ENCODE measurements at places on chromosomes 7 and 10.

- DNase-seq = no peak
These were observed 5.0 kb upstream of the PAXIP1 start for GRCh38 chr7:155007947-155008346.

DNA sequence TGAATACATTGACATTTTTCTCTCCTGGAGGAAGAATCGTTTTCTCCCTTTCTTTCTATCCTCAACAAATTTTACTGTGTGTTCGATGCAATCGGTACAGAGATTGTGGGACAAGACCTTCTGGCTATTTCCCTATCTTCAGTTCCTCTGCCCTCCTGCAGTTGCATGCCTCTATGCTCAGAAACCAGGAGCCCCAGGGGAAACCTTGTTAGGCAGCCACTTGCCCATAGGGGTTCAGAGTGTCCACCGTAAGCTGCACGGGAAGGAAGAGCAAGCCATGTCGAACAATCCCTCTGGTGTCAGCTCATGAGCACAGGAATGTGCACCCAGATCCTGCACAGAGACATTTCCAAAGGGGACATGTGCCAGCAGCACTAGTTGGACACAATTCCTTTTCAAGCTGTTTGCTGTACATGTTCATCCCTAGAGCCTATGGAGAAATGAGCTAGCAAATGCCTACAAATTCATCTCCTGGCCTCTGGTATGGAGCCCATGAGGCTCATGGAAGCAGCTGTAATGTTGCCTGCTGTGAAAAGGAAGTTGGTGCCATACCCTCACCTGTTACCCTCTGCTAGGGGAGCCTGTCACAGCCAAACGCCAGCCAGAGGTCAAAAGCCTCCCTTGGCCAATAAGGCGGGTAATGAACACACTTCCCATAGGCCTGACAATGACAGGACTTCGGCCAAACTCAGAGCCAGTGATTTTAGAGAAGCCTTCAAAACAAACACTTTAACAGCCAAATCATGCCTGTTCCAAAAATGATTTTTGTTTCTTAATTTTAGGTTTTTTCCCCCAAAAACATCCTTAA is 35.9 kb upstream of the ASAH2 start:
- DNase-seq = no peak

GRCh38 chr7:91517201-91517785 is 253.1 kb downstream of the FZD1 start:
- DNase-seq = no peak

GRCh38 chr7:82419200-82419599 is 24.4 kb downstream of the CACNA2D1 start:
- DNase-seq = no peak

DNA sequence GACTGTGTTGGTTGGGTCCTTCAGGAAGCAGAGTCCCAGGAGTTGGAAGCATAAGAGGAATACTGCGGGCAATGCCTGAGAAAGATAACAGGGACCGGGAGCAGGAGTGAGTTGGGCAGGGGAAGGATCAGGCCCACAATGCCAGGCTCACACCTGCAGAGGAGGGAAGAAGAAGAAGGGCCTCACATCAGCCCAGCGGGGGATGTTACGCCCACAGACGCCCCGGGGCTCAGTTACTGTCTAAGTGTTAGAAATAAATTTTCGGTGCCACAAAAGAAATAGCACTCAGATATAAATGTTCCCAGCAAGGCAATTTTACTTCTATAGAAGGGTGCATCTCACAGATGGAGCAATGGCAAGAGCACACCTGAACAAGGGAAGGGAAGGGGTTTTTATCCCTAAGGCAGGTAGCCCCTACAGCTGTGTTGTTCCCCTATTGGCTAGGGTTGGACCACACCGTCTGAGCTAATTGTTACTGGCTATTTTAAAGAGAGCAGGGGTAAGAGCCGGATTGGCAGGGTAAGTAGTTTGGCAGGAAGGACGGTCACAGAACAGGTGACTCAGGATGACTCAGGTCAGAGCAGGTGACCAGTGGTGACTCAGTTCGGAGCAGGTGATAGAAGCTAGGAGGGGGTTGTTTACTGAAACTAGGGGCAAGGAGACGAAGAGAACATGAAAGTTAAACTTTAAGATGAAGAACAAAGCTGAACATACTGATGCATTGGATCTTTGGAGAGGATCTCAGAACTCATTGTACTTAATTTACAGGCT is at the start of gene NOS3:
NOS3 (plus strand) TSS at position 602 of the 771 bp plus-strand sequence. CDS start 2,787 bp downstream, outside the sequence.
- peak; percentile 24 for DNase-seq

DNA sequence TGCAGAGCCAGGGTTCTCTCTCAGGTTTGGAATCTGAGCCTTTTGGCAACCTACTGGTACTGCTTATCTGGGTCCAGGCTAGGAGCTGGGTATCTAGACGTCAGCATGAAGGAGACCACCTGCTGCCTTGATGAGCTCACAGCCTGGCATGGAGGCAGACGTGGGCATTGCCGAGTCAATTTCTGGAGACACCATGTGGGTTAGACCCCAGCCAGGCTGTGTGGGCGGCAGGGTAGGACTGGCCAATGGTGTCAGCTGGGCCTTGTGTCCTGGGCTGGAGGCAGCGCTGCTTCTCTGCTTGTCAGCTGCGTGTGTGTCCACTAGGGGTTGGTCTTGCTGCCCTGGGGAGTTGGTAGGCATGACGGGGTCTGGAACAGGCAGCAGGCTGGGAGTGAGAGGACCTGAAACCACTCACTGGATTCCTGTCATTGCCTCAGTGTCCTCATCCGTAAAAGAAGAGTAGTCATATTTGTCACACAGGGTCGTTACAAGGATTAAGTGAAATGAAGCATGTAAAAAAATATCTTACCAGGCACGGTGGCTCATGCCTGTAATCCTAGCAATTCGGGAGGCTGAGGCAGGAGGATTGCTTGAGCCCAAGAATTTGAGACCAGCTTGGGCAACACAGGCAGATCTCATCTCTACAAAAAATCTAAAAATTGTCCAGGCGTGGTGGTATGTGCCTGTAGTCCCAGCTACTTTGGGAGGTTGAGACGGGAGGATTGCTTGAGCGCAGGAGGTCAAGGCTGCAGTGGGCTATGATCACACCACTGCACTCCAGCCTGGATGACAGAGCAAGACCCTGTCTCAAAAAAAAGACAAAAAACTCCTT is 31.7 kb upstream of the ANKRD2 start:
- no peak for DNase-seq

DNA sequence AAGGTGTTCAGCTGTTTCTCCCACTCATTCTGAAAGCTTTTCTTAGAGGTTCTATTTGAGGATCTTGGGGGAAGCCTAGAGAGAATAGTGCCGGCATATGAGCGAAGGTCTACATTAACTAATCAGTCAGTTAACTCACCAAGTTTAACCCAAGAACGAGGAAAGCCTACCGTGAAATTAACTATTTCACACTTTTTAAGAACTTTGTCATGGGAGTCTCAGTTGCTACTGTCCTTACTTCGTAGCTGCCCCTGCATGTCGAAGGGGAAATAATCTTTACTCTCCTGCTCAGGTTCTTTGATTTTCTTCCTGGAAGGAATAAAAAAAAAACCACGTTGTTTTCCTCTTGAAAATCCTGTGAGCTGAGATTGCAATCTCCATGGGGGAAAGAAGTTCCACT is 115.1 kb downstream of the FRMD4A start:
- DNase-seq = no peak

- DNase-seq = peak; percentile 79
These were observed 186.4 kb downstream of the PDE1C start for GRCh38 chr7:31883761-31884164.

- DNase-seq = no peak
These were observed 884 bp upstream of the GSTO1 start for GRCh38 chr10:104253606-104254410.

GRCh38 chr7:71885487-71885886 is 526.7 kb downstream of the CALN1 start:
- no peak for DNase-seq

- DNase-seq = peak; percentile 33
These were observed 127.5 kb upstream of the GPR26 start for GRCh38 chr10:123538401-123539320.

- DNase-seq = no peak
These were observed 16.1 kb downstream of the LANCL2 start for GRCh38 chr7:55381189-55381588.

DNA sequence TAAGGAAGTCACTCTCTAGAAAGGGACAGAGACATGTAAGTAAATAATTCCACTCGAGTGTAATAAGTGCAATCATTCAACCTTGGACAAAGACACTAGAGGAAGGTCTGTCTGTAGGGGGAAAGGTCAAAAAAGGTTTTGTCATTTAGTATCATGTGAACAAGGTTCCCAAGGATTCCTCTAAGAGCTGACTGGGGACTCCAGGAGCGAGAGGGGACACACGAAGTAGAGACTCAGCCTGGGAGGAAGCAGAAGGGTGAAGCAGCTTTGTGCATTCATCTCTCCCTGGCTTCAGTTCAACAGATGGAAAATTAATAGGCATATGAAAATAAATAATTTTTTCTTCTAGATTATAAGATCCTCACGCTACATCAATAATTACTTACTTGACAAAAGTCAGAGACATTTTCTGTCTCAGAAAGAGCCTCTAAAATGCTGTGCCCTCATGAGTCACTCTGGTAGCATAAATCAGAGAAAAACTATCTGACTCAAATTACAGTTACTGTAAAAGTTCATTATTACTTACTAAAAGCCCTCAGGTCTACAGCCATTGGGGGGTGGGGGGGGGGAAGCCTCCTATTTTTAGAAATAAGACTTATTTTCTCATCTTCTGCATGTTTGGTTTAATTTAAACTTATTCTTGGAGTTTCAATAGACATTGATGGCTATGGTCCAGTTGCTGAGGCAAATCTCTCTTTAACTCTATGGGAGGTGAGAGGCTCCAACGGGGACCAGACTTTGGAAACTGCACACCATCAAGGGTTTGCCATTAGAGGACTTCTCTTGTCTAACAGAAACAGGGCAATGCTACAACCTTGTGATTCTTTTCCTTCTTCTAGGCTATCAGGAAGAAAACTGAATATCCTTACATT is 275.1 kb upstream of the KLF14 start:
- no peak for DNase-seq

- no peak for DNase-seq
These were observed 35.2 kb downstream of the ZNF783 start for GRCh38 chr7:149297034-149297755.

DNA sequence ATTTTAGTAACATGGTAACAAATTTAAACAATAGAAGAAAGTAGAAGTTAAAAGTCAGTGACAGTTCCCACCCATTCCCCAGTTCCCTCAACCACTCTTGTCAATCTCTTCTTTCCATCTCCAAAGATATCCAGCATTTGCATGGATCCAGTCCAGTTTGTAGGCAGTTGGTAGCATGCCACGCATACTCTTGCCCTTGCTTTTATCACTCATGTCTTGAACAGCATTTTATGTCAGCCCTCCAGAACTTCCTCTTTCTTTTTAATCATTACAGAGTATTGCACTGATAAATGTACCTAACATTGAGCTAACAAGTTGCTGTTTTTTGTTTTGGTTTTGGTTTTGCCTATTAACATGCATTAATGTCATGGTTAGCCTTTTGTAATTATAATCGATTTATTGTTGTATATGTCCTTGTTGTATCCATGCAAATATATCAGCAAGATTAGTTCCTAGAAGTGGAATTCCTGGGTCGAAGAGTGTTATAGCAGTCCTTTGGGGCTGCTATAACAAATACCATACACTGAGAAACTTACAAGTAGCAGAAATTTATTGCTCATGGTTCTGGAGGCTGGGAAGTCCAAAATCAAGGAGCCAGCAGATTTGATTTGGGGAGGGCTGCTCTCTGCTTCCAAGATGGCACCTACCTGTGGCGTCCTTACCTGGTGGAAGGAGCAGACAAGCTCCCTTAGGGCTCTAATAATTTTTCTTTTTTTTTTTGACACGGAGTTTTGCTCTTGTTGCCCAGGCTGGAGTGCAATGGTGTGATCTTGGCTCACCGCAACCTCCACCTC is 25.7 kb downstream of the CHST3 start:
- DNase-seq = no peak

GRCh38 chr10:9188022-9188810 is 1133.7 kb downstream of the GATA3 start:
- DNase-seq = no peak

- DNase-seq = no peak
These were observed 101.8 kb downstream of the CHN2 start for GRCh38 chr7:29296421-29296820.

Measured in MCF 10A (cell line).